ENCODE measurements at places on chromosomes 12 and 14. TPM values are rescaled to one million over a fixed set of nuclear protein-coding genes. Genes with fewer than 3 reads are reported as not detected.

- DNase-seq: no peak
These were observed 1.2 kb downstream of the SART3 start for GRCh38 chr12:108559748-108560147.

GRCh38 chr12:15679151-15679550 is 110.0 kb downstream of the EPS8 start:
- no peak for DNase-seq

DNA sequence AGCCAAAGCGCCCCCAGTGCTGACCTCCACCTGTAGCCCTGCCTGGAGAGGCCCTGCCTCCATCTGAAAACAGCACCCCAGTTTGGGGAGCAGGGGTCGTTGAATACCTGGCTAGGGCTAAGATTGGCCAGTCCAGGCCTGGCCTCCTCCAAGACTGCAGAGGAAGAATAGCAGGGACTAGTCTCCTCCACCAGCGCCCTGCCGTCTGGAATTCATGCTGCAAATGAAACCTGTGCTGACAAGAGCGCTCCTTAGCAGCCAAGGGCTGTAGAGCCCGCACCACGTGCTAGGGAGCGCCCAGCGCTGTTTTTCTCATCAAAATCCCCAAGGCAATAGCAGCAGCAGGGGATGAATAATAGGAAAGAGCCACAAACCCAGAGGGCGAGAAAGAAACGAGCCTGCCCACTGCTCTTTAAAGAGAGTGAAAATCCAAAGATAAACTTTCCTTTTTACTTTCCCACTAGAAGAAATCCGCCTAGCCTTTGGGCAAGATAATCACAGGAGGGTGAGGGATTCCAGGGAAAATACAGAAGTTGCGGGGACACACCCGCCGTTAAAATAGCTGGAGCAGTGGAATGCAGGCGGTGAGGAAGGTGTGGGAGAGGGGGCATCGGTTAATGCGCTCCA is 3.3 kb downstream of the COL2A1 start:
- DNase-seq: no peak

DNA sequence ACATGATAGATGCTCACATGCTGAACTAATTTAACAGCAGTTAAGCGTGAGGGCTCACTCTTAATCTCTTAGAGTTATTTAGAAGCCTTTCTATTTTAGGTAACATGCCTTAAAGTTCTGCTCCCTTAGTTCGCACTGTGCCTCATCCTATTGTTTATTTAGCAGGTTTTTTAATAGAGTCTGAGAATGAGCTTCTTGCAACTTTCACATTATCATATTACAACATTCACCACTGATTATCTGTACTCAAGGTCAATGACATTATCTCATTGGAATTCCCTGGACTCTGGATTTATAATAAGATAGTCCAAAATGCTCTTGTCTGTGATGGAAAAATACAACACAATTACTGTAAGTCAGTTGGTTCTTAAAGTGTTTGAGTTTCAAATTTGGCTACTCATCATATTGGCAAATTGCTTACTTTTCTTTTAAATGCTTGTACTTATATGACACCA is 183.6 kb upstream of the SLC38A2 start:
- no peak for DNase-seq

- no peak for DNase-seq
These were observed 60.1 kb downstream of the TSPAN9 start for GRCh38 chr12:3137268-3137781.

DNA sequence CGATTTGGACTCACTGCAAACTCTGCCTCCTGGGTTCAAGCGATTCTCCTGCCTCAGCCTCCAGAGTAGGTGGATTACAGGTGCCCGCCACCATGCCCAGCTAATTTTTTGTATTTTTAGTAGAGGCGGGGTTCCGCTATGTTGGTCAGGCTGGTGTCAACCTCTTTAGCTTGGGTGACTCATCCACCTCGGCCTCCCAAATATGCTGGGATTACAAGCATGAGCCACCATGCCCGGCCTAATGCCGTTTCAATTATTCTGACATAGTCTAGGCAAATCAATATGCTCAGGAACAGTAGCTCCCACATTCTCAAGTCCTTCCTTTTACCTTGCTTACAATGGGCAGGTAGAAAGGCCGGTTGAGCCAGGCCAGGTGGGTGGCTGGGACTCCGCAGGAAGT is 82.0 kb upstream of the EEA1 start:
- DNase-seq: no peak

GRCh38 chr12:39807043-39807442 is 187.4 kb upstream of the ABCD2 start:
- no peak for DNase-seq

DNA sequence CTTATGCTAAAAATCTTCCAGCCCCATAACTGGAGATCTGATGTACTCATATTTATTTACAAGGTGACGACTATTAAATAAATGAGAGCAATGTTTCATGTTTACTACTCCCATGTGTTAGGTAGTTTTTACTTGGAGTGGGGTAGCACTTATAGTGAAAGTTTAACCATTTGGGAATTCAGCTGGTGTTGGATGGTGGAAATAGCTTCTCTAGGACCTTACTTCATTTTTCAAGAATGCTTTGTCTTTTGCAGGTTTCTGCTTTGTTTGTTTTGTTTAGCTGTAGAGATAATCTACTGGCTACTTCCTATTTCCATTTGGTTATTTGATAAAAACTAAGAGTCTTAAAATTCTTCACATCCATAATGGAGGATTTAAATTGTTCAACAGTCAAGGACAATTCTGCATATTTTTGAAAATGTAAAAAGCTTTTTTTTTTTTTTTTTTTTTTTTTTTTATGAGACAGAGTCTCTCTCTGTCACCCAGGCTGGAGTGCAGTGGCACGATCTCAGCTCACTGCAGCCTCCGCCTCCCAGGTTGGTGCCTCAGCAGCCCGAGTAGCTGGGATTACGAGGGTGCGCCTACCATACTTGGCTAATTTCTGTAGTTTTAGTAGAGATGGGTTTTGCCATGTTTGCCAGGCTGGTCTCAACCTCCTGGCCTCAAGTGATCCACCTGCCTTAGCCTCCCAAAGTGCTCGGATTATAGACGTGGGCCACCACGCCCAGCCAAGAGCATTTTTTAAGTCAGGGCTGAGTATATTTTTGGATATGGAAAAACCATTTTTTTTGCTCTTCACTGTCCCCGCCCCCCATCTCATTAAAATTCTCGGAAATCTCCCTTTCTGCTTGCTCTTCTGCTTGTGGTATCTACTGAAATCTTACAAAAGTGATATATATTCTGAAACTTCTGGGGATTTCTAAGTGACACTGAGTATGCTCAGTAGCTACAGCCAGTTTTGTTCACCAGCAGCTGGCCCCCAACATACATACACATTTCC is 1.4 kb upstream of the ABCD2 start:
- no peak for DNase-seq

GRCh38 chr12:52439845-52440244 is 5.7 kb upstream of the KRT75 start:
- DNase-seq: no peak

DNA sequence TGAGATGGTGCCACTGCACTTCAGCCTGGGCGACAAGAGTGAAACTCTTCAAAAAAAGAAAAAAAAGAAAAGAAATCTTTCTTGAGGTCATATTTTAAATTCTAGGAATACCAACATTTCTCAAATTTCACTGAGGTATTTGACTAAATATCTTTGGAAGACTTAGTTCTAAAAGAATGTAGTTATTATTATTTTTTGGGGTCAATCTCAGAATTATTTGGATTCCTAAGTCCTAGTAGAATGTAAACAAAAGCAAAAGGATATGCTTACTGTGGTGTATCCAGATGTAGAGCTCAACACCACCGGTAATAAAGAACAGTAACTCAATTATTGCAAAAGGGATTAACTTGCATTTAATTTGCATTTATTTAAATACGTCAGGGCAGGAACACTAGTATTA is 25.0 kb downstream of the PRICKLE1 start:
- no peak for DNase-seq

DNA sequence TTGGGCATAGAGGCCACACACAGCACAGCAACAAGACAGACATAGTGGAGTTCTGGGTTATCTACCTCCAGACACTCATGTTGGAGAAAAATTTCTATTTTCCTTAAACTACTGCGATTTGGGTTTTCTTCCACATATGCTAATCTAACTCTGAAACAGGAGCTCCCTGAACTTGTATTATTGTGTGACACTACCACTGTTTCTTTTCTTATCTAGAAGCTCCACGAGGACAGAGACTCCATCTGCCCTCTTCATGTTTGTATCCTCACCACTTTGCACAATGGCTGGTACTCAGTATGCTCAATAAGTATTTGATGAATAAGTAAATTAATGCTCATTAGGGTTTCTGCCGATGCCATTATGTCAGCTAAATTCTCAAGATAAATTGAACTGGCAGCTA is 218.6 kb downstream of the PAX9 start:
- DNase-seq: no peak

Gene TAS2R42
- 0.09 TPM for total RNA-seq

Gene MGAT4C
- 0.61 TPM for total RNA-seq

Gene LDHB
- 847 TPM for total RNA-seq

Gene HCAR2
- total RNA-seq: 1.8 TPM

Gene IAPP
- total RNA-seq: 0.14 TPM

Gene DBX2
- total RNA-seq: under 0.01 TPM

All from thymus (tissue), 14 donors.